HS-5 (cell line): ENCODE measurements at places on chromosomes 4 and X.
A peak's percentile ranks its signal among the peaks of the same experiment; 100 is the strongest.

DNA sequence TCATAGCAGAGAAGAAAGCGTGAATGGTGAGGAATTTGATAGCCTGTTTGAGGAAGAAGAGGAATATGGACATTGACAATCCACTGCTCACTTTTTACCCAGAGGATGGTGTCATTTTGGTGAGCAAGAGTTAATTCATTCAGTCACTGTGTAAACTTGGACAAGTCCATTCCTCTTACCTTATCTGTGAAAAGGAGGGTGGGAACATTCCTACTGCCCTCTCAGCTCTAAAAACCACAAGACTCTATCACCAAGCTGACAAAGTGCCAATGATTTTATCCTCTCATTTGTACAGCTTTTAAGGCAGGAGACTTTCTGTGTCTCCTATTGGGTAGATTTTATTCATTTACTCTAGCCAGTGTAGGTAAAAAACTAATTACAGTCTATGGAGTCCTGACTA lies 103.8 kb downstream of the LUZP4 start:
- peak; percentile 26 for DNase-seq

- no peak for DNase-seq
These were observed 53.1 kb downstream of the MTNR1A start for GRCh38 chr4:186502231-186502630.

- DNase-seq: no peak
These were observed 4.5 kb downstream of the CTPS2 start for GRCh38 chrX:16708016-16708415.

GRCh38 chr4:182826391-182826790 lies 90.8 kb downstream of the DCTD start:
- no peak for DNase-seq

- no peak for DNase-seq
These were observed 47.9 kb upstream of the UNC5C start for GRCh38 chr4:95596676-95597075.

- no peak for DNase-seq
These were observed 93.4 kb downstream of the NHSL2 start for GRCh38 chrX:72003811-72004750.

DNA sequence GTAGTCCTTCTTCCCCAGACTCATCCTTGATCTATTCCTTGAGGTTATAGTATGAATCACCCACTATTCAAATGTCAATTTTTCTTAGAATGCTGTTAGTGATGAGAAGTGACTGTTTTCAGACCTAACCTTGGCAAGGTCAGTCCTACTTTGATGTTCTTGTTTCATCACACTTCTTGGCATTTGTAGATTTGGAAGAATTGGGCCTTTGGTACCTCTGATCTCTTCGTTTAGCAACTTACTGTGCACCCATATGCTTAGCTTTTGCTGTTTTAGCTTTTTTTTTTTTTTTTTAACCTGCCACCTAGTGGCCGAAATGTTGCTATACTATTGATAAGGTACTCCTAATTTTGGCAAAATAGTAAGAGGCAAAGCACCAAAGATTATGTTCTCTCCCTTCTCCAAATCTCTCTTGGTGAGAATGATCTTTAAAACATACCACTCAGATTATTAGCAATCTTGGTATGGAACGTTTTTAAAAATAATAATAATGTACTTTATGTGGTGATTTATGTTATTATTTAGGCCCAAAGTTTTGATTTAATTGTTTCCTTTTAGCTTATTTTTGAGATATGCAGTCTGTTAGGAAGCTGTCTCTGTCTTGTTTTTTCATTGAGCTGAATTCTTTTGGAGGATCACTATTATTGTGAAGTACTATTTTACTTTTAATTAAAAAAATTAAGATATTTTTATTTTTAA lies 16.6 kb downstream of the DCK start:
- DNase-seq: peak; percentile 48

DNA sequence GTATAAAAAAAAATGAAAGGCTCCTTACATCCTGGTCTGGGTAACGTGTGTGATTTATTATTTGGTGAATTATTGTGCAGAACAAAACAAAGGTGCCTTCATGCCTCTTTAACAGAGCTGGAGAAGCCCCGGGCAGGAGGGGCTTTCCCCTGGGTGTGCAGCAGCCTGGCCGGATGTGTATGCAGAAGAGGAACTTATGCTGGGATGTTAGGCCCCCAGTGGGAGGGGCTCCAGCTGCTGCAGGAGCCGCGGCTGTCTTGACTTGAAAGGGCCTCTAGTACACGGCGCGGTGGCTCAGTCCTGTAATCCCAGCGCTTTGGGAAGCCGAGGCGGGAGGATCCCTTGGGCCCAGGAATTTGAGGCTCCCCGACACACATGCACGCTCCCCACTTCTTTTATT lies 16.0 kb downstream of the CCNQ start:
- DNase-seq: no peak

- no peak for DNase-seq
These were observed 104.0 kb upstream of the ACTRT1 start for GRCh38 chrX:128156204-128156603.

DNA sequence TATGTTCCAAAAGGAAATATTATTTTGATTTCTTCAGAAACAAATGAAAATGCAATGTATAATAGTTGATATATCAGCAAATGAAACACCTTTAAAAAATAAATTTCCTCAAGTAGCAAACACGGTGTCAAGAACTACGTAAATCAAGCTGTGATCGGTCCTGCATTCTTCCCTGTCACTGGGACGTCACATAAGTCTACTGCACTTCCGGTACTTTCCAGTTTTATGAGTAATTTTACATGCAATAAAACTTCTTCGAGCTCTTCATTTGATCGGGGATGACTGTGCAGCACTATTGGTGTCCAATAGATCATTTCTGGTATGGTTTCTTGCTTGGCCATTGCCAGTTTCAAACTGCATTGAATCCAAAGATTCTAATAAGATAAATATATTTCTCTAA lies 114.0 kb upstream of the VEGFC start:
- no peak for DNase-seq

DNA sequence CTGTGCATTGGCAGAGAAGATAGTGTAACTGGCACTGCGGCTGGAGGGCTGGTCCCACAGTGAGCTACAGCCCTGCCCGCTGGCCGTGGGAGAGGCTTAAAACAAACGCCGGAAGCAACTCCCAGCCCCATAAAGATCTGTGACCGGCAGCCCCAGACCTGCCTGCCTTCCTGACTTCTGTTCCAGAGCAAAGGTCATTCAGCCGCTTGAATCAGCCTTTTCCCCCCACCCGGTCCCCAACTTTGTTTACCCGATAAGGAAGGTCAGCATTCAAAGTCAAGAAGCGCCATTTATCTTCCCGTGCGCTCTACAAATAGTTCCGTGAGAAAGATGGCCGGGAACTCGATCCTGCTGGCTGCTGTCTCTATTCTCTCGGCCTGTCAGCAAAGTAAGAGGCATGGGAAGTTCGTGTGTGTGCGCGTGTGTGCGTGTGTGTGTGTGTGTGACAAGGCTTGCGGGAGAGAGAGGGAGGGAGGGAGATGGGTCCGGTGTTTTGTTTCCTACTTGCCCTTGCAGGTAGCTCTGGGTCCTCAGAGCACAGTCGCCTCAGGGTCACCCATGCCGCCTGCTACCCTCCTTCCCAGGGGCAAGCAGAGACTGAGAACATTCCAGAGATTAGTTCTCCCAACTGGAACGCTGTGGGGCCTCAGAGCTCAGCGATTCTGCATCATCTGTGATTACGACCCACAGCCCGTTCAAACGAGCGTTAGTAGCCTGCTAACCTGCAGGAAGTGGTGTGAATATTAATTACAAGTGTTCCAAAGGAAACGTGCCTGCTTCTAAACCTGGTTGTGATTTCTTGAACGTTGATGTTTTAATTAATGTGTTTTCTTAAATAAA lies at the start of gene MGST2:
Gene MGST2, plus strand, starts transcription at position 130 of the 840 bp plus-strand sequence. Its CDS starts 201 bp downstream, at position 331.
- DNase-seq: no peak

GRCh38 chr4:54165438-54165837 lies 63.7 kb upstream of the PDGFRA start:
- peak; percentile 87 for DNase-seq

GRCh38 chr4:16450031-16450430 lies 223.8 kb upstream of the TAPT1 start:
- no peak for DNase-seq

DNA sequence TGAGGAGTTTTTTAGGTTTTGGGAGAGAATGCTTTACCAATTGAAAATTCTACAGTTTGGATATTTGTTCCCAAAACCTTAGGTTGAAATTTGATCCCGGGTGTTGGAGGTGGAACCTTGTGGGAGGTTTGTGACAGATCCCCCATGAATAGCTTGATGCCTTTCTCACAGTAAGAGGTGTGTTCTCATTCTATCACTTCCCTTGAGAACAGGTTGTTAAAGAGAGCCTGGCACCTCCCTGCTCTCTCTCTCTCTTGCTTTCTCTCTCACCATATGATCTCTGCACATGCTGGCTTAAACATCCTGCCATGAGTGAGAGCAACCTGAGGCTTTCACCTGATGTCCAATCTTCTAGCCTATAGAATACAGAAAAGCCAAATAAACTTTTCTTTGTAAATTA lies 1475.5 kb upstream of the AGA start:
- DNase-seq: no peak

GRCh38 chr4:3074078-3074845 lies at the start of the genes HTT and HTT-AS:
HTT (plus strand) TSS chr4:3074681; CDS start chr4:3074826, 145 bp downstream.
HTT-AS (minus strand) TSS chr4:3074538.
- DNase-seq: peak; percentile 89

DNA sequence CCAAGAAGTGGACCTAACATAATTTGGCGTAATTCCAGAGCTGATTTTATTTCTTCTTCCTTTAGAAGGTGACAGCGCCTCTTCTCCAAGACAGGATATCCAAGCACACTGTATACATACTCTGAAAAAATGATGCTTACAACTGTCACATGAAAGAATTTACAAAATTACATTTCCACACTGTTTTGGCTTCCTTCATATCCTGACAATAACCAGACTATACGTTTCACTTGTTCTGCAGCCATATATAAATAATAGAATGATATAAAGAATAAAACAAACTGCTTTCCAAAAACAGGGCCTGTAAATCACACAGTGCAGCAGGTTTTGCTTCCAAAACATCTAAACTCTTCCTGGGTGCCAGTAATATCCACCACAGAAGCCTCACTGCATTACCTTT lies 141.6 kb downstream of the FBXO8 start:
- DNase-seq: no peak

DNA sequence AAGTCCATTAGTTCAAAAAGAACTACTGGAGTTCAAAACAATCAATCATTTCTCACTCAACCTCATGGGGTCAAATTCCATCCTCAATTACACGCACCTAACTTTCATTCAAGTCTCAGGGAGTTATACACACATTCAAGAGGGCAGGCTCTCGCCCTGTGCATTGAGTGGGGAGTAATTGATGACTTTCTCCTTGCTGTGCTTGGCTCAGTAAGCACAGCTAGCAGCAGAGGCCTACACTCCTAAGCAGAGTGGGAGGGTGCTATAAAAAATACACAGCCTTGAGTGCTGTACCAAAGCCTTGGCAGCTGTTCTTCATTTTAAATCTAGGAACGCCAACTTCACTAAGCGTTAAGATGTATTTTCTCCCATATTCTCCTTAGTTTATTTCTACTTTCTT lies 958.3 kb upstream of the ADGRL3 start:
- no peak for DNase-seq

- DNase-seq: no peak
These were observed 26.4 kb downstream of the SPIN3 start for GRCh38 chrX:56968980-56969379.

DNA sequence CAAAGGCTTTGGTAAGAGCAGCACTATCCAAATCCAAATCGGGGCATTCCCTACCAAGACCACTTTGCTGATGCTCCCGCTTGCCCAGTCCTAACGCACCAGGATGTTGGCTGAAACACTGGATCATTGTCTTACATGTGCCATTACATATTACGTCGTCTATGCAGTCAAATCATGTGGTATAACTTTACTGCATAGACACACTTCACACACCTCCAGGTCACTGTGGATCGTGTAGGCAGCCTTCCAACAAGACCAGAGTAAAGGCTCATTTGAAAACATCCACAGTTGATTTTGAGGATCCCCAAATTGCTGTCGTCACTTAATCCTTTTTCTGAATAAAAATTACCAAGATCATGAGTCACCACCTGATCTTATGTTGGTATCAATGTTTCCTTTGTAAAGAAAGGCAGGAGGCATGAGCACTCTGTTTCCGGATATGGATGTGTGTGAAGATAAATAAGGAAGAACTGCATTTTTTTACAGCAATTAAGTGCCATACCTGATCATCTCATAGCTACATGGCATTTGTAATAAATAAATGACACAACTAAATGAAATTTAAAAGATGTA lies 18.5 kb downstream of the TENM3 start:
- DNase-seq: no peak

DNA sequence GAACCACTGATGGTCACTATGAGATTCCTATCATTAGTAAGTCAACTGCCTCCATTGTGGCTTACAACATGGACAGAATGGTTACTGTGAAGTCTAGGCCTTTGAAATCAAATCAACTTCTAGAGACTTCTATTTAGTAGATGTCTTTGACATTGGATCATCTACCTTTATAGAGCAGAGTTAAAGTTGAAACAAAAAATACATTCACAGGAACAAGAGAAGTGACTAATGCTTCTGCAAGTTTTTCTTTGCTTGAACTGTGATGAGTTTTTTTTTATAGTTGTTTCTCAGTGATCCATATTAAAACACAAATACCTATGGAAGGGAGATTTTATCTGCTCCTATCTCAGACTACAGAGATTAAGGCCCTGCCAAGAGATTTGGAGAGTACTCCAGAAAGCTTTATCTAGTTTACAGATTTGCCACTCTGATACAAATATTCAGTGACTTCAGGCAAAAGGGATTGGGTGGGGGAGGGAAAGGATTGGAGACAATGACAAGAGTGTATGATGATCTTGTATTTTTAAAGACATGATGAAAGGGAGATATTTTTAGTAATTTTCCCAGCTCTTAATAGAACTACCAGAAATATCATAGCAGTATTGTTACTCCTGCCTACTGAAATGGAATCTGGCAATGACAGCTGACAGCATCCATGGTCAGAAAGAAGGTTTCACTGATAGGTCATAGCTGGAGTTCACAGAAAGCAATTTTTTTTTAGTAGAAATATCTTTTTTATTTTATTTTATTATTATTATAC lies 16.0 kb upstream of the EPGN start:
- no peak for DNase-seq

GRCh38 chr4:98491899-98492559 lies 166.4 kb downstream of the TSPAN5 start:
- no peak for DNase-seq

DNA sequence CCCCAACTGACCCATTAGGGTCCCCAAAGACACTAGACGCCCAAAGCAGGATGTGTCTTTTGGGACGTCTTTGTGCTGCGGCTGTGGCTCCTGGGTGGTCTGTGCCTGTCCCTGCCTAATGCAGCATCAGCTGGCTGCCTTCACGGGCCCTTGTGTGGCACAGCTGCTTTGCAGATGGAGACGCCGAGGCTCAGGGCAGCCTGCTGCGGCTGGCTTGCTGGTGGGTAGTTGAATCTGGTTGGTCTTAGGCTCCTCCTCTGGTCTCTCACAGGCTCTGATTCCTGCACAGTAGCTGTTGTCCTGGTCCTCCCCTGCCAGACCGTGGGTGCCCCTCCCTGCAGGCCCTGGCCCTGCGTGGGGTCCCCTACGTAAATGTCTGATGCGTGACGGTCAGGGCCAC lies 8.1 kb downstream of the CPZ start:
- DNase-seq: no peak
